ENCODE measurements at places on chromosomes 6 and 20.

GRCh38 chr6:24441599-24441904 is 38.8 kb downstream of the MRS2 start:
- no peak for DNase-seq

GRCh38 chr6:2733736-2734480 is 16.8 kb downstream of the MYLK4 start:
- no peak for DNase-seq

- DNase-seq: no peak
Observed at GRCh38 chr6:67219346-67219745, 1415.7 kb upstream of the ADGRB3 start.

GRCh38 chr6:44024574-44025219 is 102.6 kb downstream of the MRPL14 start:
- DNase-seq: no peak

DNA sequence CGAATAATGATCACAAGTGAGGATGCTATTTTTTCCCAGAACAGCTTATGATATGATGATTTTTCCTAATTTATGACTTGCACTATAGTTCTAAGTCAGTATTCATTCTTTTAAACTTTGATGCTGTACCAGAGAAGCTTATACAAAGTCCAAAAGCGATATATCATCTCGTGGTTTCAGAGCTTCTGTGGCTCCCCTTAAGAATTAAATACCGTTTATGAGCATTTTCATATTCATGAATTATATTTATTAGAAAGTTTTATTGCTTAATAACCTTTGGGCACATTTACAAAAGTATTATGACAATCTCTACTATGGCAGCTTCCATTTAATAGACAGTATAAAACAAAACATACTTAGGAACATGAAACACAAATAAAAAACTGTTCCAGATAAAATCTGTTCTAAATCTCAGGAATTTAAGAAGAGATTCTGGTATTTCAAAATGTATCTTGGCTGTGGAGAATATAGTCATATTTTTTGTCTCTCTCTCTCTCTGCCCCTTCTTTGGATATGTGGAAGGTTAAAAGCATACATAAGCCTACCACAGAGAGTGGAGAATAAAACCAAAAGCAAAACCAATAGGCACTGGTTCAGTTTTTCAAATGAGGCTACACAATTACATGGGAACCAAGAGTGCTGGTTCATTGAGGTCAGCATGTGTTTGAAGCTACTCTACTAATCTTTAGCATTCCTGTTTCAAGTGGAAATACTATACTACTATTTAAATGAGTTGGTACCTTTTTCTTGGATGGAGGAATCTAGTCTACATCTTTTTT is 884.5 kb upstream of the GJE1 start:
- DNase-seq: no peak

DNA sequence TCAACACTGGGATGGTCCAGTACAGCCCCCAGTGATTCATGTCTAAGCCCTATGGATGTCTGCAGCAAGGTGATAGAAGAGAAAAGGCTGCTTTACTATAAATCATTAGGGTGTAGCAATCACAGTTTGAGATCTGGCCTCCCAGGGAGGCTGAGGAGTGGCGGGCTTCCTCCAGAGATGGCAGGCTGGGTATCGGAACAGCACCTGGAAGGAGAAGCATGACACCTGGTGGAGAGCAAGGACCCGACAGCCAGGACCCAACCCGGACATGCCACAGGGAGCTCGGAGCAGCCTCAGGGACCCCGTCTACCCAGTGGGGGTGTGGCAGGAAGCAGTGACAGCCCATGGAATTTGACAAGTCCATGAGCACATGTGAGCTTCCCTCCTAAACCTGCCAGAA is 114.8 kb upstream of the CD93 start:
- no peak for DNase-seq

GRCh38 chr6:24283043-24283985 is 74.5 kb downstream of the DCDC2 start:
- peak; percentile 72 for DNase-seq

DNA sequence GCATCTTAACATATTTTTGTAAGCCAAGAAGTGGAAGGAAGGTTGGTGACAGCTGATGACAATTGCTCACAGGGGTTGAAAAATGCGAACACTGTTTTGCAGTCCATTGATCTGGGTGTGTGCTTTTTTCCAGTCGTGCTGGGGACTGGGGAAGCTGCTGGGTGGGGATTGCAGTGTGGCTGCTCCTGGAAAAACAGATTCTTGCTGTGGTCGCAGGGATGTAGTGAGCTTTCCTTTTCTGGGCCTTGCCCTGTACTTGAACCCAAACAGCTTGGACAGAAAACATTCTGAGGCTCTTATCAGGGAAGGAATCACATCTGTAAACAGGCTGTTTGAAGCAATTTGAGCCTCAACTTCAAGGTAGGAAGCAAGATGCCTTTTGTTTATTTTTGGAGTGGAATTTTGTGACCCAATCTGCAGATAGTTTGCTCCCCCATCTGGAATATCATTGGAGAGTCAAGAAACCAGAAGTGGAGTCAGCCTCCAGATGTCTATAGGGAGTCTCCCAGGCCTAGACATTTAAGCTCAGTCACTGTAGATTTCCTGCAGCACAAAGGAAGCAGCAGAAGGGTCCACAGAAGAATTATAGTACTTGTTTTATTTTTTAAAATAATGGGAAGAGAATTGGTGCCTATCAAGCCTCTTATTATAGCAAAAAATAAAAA is 279.2 kb upstream of the FERMT1 start:
- no peak for DNase-seq

DNA sequence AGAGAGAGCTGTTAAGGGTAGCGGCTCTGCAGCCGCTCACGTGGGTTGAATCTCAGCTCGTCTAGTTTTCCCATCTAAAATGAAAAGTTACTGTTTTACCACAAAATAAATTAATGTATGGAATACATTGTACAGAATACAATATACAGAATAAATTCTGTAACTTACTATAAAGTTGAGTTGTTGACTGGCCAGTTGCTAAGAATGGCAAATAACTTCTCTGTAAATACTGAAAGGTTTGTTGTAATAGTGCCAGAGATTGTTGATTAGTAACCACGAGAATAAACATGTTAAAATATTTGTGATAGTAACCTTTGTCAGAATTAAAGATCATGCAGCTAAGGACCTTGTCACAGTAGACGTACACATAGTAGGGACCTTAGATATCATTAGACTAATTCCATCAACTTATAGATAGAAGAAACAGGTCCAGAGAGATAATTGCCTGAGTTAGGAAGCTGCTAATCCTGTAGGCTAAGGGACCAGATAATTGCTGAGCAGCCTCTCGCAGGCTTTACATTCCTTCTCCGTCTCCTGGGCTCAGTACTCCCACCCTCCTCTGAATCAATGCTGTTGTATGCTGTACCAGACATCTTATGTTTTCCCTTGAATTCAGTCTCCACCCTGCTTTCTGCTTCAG is 544 bp upstream of the NRM start:
- DNase-seq: no peak

DNA sequence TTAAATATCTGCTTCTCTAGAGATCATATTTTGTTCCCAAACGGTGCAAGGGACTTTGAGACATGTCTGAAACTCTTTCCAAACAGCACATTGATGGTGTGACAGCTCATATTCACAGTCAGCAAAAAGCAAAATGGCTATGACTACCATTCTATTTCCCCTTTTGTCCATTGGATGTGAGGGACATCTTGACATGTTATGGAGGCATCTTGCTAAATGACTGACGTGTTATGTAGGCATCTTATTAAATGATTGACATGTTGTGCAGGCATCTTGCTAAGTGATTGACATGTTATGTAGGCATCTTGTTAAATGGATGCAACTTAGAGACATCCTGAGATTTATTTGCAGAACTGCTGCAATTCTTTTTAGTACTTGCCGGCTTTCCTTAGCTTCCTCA is 255.8 kb downstream of the DLL1 start:
- DNase-seq: no peak

GRCh38 chr6:130872250-130873095 is 45.3 kb downstream of the SMLR1 start:
- peak; percentile 37 for DNase-seq

DNA sequence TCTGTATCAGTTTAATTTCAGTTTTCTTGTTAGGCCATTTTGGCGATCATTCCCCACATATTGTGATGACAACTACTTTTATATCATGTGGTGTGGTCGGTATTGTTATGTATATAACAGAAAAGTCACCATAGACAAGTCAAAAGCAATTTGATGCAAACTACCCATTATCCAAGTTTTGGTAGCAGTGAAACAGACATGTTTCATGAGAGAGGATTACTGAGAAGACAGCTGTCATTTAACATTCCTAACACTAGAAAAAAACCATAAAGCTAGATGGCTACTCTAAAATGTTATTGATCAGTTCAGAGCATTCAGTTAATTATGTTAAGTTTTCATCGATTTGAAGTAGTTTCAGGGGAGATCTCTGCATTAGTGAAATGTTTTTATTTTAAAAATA is 462.1 kb upstream of the SOX4 start:
- no peak for DNase-seq

- DNase-seq: no peak
Observed at GRCh38 chr20:63587776-63588591, 13.9 kb upstream of the HELZ2 start.

DNA sequence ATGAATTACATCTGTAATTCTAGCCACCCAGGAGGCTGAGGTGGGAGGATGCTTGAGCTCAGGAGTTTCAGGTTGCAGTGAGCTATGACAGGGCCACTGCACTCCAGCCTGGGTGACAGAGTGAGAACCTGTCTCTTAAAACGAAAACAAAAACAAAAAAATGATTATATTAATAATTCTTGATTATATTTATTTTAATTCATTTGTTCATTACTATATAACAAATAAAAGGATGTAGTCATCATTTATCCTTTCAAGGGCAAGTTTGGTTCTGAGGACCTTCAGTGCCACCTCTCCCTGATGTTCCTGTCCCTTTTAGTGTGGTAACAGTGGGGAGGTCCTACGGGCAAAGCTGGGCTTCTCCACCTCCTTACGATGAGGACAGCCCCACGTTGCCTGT is 167.1 kb upstream of the SCGN start:
- DNase-seq: no peak

- no peak for DNase-seq
Observed at GRCh38 chr6:37867756-37868446, 48.4 kb downstream of the ZFAND3 start.

DNA sequence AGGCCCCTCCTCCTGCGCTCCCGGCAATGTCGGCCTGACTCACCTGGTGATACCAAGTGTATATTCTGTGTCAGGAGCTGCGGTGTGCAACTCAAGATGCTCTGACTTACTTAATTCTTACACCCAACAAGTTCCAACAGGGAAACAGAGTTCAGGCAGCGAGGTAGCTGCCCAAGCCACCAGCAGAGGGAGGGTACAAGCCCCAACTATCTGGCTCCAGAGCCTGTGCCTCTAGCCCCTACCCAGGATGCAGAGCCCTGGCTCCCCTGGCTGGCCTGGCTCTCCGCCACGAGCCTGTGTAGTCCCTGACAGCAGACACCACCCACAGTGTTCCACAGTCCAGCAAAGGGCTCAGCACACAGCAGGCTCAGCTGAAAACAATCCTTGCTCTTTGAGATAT is 34.9 kb downstream of the C20orf203 start:
- peak; percentile 12 for DNase-seq

DNA sequence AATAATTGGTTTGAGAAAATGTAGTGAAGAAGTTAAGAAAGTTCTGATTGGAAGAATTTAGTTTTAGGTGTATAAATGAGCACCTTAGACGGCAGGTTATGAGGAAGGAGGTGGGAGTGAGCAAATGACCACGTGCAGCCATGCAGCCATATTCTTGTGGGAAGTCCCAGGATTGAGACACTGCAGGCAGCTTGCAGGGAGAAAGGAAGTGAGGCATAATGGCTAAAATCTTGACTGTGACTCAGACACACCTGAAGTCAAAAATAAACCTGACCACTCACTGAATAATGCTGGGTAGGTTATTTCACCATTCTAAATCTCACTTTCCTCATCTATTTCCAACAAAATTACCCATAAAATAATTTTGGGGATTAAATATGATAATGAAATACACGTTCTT is 16.6 kb downstream of the DSE start:
- no peak for DNase-seq

DNA sequence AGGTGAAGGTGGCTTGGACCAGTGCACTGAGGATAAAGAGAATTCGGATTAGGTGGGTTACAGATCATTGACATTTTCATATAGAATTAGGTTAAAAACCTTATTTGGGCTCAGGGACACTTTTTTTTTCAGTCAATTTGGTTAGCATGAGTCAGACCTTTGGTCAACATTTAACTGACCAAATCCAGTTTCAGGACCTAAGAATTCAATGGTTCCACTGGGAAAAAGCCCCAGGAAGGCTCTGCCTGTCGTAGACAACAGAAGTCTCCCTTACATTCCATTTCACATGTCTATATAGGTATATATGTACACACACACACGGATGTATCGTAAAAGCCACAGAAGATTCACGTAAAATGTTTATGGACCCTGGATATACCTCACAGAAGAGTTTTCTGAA is 184.2 kb upstream of the RREB1 start:
- DNase-seq: no peak

- no peak for DNase-seq
Observed at GRCh38 chr6:169809386-169809785, 58.0 kb downstream of the ERMARD start.

- peak; percentile 61 for DNase-seq
Observed at GRCh38 chr20:41340327-41341055, at the start of gene LPIN3. Gene LPIN3, plus strand, starts transcription at chr20:41340821. Its CDS starts 4,983 bp downstream, at chr20:41345804.

- DNase-seq: no peak
Observed at GRCh38 chr6:163324688-163325389, 89.7 kb upstream of the QKI start.

DNA sequence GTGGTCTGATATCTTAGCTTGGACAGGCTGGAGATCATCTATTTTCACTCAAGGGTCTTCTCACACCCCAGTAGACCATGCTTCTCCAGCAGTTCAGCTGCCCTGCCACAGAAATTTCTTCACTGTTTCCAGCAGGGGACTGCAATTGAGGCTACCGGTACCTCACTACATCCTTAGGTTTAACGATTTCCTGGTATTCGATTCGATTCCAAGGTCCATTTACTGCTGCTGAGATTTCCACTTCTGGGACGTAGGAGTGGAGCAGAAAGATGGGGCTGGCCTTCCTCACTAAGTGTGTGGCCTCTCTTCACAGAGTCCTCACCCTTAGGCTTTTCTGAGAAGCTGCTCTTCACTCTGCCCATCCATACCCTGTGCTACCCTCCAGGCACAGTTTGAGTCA is 6.2 kb downstream of the VPS16 start:
- DNase-seq: no peak

DNA sequence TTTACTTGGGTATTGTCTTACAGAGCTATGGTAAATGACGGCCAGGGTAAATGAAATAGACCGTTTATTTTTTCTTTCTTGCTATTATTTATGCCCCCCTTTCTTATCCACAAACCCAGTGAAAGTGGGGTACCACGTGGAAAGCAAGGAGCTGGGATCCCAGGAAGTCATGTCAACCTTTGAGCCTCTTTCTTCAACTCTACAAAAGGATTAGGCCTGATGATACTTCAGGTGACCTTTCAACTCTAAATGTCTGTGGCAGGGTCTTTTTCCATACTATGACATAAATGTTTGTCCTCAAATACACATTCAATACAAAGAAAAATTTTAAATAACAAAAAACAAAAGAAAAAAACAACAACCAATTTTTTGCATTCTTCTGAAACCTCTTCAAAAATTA is 291.4 kb downstream of the ADGB start:
- no peak for DNase-seq
